ENCODE measurements at places on chromosomes 5 and 9. TPM values are rescaled to one million over a fixed set of nuclear protein-coding genes. Genes with fewer than 3 reads are reported as not detected.

DNA sequence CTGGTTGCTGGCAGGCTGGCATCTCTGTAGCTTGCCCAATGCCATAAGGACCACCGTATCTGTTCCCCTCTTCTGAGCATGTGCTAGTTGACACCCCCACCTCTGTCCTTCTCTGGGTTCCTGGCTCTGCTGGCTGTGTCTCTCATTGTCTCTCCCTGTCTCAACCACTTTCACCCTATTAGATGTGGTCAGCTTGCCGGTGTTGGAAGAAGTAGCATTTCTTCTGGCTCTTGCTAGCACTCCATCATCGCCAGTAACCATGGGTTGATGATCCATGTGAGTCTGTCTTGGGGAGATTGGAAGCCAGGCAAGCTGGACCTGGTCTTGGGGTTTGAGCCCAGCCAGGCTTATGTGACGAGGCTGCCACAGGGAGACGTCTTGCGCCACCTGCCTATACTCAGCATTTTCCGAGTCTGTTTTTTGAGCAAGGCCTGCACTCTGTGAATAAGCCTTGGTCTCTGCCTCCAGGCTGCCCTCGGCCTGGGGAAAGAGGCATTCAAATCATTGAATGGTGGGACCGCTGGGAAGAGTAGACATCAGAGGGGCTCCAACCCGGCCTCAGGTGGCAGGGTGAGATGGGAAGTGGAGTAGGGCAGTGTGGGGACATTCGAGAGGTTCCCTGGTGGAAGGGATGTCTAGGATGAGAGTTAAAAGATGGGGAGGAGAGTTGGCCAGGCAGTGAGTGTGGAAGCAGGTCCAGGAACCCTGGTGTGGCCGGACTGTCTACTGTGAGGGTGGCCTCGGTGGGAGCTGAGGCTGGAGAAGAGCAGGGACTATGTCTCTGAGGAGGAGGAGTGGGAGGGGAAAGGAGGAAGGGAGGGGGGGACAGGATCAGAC is 74.3 kb downstream of the ZNF618 start:
- DNase-seq = no peak
- H3K4me3 ChIP-seq = no peak overlapping the region
- H3K27ac ChIP-seq = no peak overlapping the region
- no peaks in the 10 kb centered on the region for H3K36me3 ChIP-seq

GRCh38 chr9:127529671-127530070 is 78.4 kb downstream of the LRSAM1 start:
- no peak for DNase-seq
- no peak overlapping the region for H3K4me3 ChIP-seq
- peak overlapping the region; percentile 72 for H3K27ac ChIP-seq
- H3K4me1 ChIP-seq = peaks cover 4% of the 10 kb centered on the region
- no peaks in the 10 kb centered on the region for H3K36me3 ChIP-seq
- H3K27me3 ChIP-seq = no peaks in the 10 kb centered on the region

GRCh38 chr5:146359836-146360235 is 21.2 kb downstream of the POU4F3 start:
- no peak overlapping the region for H3K27ac ChIP-seq
- no peaks in the 10 kb centered on the region for H3K27me3 ChIP-seq
- H3K4me3 ChIP-seq = no peak overlapping the region
- no peak for DNase-seq

FBXL7 gene
- total RNA-seq = 12.8 TPM

DNA sequence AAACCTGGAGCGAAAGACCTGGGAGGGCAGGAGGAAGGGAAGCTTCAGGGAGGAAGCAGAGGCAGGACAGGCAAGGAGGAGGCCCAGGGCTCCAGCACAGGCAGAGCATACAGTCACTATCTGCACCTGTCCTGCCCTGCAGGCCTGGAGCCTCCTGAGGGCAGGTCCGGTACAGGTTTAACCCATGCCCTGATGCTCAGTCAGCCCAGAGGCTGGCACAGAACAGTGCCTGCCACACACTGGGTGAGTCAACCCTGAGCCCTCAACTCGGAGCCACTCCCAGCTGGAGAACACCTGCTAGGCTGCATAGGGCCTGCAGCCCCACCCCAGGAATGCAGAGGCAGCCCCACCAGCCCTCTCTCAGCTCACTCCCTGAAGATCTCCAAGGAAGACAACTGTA is 161.5 kb upstream of the PHYKPL start:
- no peak overlapping the region for H3K4me3 ChIP-seq
- DNase-seq = no peak
- no peak overlapping the region for H3K27ac ChIP-seq
- no peaks in the 10 kb centered on the region for H3K27me3 ChIP-seq
- no peaks in the 10 kb centered on the region for H3K36me3 ChIP-seq
- no peaks in the 10 kb centered on the region for H3K4me1 ChIP-seq

GFM2 gene
- 32.4 TPM for total RNA-seq

TNFSF8 gene
- 1.2 TPM for total RNA-seq

- peak within 1 kb of the TSS; percentile 73 for H3K4me3 ChIP-seq
- no peaks in the 10 kb centered on the region for H3K36me3 ChIP-seq
- H3K4me1 ChIP-seq = no peaks in the 10 kb centered on the region
- H3K27ac ChIP-seq = peak within 1 kb of the TSS; percentile 97
- no peaks in the 10 kb centered on the region for H3K27me3 ChIP-seq
- DNase-seq = peak; percentile 87
These were observed at the start of gene PRXL2C for GRCh38 chr9:96655198-96655851. Gene PRXL2C, minus strand, starts transcription at chr9:96655317. Its CDS starts 36 bp downstream, at chr9:96655281.

GPX8 gene
- total RNA-seq = 51.2 TPM

- DNase-seq = peak; percentile 46
- no peaks in the 10 kb centered on the region for H3K4me1 ChIP-seq
- H3K36me3 ChIP-seq = no peaks in the 10 kb centered on the region
- H3K4me3 ChIP-seq = no peak overlapping the region
- H3K27me3 ChIP-seq = no peaks in the 10 kb centered on the region
These were observed 184.0 kb downstream of the SEMA5A start for GRCh38 chr5:9361835-9362234.

MYORG gene
- 3.6 TPM for total RNA-seq

GRCh38 chr9:116928884-116929283 is 241.8 kb downstream of the TRIM32 start:
- H3K4me3 ChIP-seq = no peak overlapping the region
- no peak overlapping the region for H3K27ac ChIP-seq
- no peaks in the 10 kb centered on the region for H3K36me3 ChIP-seq
- DNase-seq = no peak
- no peaks in the 10 kb centered on the region for H3K27me3 ChIP-seq

- H3K27me3 ChIP-seq = no peaks in the 10 kb centered on the region
- no peaks in the 10 kb centered on the region for H3K36me3 ChIP-seq
- DNase-seq = no peak
- no peaks in the 10 kb centered on the region for H3K4me1 ChIP-seq
These were observed 63.3 kb downstream of the DPYSL3 start for GRCh38 chr5:147446523-147446922.

DNA sequence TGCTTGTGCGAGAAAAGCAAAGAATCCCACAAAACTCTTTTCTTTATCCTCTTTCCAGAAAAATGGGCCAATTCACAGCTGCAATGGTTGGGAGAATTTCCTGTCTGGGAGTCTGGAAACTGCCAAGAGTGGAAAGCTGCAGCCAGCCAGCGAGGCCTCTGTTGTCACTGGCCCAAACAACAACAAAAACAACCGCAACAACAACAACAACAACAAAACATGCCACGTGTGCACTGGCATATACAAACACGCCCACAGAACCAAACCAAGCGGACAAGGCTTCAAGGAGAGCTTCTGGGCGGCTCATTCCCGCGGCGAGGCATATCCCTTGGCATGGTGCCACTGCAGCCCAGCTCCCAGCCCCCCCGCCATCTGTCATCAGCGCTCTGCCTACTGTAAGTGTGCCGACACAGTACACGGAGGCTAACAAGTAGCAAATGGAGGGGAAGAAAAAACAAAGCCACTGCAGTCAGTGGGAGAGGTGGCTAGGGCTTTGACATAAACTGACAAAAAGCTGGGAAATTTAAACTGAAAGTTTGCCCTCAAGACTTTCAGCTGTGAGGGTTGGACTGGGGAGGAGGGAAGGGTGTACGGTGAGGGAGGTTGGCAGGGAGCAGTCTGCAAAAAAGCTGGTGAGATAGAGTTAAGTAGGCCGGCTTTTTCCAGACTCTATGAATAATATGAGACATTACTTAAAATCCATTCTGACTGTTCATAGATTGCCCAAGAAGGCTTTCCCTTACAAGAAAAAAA is 165.0 kb upstream of the ZNF462 start:
- no peaks in the 10 kb centered on the region for H3K36me3 ChIP-seq
- no peaks in the 10 kb centered on the region for H3K4me1 ChIP-seq
- H3K27ac ChIP-seq = peak overlapping the region; percentile 54
- no peaks in the 10 kb centered on the region for H3K27me3 ChIP-seq
- peak overlapping the region; percentile 27 for H3K4me3 ChIP-seq

PCDHB16 gene
- total RNA-seq = 4.4 TPM

- H3K36me3 ChIP-seq = no peaks in the 10 kb centered on the region
- H3K4me3 ChIP-seq = no peak overlapping the region
- H3K27me3 ChIP-seq = no peaks in the 10 kb centered on the region
- H3K27ac ChIP-seq = no peak overlapping the region
- DNase-seq = peak; percentile 60
These were observed 20.5 kb upstream of the PSD2 start for GRCh38 chr5:139774980-139775661.

PLPPR1 gene
- total RNA-seq = not detected

FOXE1 gene
- total RNA-seq = not detected

SCGB3A2 gene
- not detected for total RNA-seq

Measured in uterus (tissue), 4 donors.